ENCODE measurements at places on chromosomes 5 and 9. TPM values are rescaled to one million over a fixed set of nuclear protein-coding genes. Genes with fewer than 3 reads are reported as not detected.

DNA sequence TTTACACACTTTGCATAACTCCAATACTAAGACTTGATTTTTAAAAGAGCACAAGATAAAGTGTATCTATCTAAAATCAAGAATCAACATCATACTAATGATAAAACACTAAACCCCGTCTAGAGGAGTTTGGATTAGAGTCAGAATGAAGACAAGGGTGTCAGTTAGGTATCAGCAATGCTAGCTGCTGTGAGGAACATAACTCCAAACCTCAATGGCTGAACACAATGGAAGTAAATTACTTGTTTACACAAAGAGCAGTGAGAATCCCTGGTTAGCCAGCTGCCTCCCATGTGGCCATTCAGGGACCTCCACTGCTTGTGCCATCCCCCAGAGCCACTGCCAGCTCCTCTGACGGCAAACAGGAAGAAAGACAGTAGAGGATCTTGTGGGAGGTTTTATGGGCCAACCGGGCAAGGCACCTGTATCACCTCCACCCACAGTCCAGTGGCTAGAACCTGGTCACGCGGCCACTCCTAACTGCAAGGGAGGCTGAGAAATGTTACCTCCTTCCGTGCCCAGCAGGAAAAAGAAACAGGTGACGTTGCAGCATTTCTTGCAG lies 24.0 kb upstream of the GRHPR start:
- DNase-seq, result no peak

COL23A1 gene
- 0.07 TPM for total RNA-seq

DNA sequence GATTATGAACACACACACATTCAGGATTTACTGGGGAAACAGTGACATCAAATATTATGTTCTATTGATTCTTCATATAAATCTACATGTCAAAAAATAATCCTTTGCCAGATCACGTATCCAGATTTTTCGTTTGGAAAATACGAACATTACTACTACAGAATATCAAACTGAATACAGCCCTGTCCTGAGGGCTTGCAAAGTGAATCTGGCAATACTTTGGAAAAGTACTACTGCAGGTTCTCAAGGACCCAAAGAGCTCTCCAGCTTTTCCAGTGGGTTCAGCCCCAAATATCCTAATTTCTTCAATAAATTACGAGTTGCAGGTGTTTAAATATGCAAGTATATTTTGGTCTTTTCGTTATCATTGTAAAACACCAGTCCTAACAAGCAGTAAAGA lies 411 bp upstream of the NDUFS4 start:
- no peak for DNase-seq

DNA sequence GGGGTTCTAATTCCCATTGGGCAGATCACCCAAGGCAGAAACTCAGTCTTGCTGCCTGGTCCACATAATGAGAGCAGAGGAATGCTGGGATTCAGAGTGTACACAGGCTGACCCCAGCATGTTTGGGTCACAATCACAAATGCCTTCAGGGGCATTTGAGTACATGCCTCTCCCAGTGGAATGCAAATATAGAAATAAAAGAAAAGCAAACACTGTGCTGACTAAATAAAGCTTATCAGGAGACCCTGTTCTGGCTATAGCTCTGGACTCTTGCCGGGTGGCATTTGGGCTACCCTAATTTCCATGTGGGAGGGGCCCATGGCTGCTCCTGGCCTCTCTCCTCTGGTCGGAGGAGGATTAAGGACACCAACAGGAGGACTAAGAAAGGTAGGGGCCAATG lies 121.4 kb downstream of the DOCK8 start:
- DNase-seq, result no peak

DNA sequence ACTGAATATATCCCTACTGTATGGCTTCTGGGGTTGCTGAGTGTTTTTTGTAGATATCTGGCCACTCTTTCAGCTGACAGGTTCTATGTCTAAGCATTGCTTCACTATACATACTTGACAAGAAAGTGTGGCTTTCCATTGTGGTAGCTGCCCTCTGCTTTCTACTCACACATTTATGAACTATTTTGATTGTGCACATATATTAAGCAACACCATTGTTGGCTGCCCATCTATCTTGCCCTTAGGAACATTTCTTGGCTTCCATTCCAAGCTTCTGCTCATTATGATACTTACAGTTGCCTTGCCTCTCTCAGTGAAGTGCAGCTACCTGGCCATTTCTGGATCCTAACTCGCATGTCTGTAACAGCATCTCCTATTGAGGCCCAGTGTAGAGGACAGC lies 153.6 kb upstream of the MOCS2 start:
- no peak for DNase-seq

HRH2 gene
- total RNA-seq, result 8.7 TPM

DNA sequence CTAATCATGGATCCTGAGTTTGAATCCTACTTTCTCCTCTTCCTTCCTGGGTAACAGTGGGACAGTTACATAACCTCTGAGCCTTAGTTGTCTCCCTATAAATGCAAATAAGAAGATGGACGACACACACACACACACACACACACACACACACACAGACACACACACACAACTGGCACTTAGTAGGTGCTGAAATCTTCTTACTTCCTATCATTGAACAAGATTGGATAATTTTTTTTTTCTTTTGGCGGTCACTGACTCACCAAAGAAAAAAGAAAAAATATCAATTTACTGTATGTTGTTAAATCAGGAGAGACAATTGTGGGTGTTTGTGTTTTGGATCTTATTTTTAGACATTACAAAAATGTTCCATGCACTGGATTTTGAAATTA lies 28.4 kb upstream of the TNFSF8 start:
- no peak for DNase-seq

DNA sequence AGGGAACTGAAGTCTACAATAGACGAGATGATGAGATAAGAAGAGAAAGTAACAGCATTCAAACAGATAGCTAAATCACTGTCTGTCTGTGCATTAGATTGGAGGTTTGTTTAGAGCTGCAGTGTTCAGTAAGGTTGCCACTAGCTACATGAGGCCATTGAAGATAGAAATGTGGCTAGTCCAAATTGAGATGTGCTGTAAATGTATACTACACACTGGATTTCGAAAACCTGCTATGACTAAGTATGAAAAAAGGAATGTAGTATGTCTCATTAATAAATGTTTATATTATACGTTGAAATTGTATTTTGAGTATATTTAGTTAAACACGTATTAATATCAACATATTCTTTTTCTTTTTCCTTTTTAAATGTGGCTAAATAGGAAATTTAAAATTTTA lies 142.1 kb downstream of the XRCC4 start:
- no peak for DNase-seq

GRCh38 chr9:75997206-75997605 lies 106.7 kb downstream of the PCSK5 start:
- DNase-seq, result no peak

AK1 gene
- 11.8 TPM for total RNA-seq

B4GALT1 gene
- 42.8 TPM for total RNA-seq

DNA sequence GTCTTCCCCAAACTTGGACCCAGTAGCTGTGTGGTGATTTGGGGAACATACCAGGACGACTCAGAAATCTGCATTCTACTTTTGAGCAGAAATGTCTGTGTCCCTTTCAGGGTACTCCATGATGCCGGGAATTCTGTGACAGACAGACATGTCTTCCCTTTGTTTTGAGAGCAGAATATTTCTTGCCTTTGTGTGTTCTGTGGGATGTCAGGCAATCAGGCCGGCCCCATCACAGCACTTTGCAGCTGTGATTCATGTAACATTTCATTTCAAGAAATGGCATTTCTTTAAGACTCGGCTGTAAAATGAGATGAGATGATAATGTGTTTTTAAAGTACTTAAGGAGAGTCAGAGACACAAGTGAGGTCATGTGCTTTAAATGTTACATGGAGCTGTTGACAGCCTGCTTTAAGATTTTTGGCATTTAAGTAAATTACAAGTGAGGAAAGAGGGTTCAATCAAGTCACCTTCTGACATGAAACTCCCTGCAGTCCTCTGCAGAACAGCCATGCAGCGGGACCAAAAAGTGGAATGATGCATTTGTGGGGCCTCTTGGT lies 98.7 kb downstream of the SLC28A3 start:
- no peak for DNase-seq

HK3 gene
- total RNA-seq, result not detected

PKD2L2 gene
- not detected for total RNA-seq

PCDHGA8 gene
- not detected for total RNA-seq

DNA sequence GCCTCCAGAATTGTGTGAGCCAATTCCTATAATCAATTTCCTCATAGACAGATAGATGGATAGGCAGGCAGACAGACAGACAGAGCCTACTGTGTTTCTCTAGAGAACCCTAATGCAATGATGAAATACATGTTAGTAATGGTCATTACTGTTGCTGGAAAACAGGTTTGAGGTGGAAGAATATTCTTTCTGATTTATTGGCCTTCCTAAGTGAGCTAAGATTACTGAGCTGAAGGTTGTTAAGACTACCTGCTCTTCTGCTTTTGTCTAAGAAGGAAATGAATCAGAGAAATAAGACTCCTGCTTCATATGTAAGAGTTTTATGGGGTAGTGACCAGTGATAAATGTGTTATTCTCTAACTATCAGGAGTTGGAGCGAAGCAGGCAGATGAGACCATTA lies 219.9 kb downstream of the ELAVL2 start:
- no peak for DNase-seq

- no peak for DNase-seq
These were observed 70.1 kb upstream of the NXNL2 start for GRCh38 chr9:88464851-88465250.

DNA sequence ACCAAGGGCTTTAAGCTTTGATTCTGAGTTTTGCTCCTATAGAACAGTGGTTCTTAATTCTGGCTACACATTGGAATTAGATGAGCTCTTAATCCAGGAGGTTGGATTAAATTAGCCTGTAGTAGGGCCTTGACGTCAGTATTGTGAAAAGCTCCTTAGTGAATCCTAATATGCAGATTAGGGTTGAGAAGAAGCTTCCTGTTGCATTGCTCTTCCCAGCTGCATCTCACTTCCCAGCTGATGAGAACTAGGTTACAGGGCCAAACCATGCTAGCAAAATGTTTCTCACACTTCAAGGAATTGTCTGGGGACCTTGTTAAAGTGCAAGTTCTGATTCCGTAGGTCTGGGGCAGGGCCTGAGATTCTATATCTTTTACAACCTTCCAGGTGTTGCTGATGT lies 300.0 kb downstream of the ZSWIM6 start:
- no peak for DNase-seq

C6 gene
- not detected for total RNA-seq

- DNase-seq, result no peak
These were observed 68.8 kb downstream of the C9orf50 start for GRCh38 chr9:129552064-129552463.

ADAMTS6 gene
- 0.86 TPM for total RNA-seq

DNA sequence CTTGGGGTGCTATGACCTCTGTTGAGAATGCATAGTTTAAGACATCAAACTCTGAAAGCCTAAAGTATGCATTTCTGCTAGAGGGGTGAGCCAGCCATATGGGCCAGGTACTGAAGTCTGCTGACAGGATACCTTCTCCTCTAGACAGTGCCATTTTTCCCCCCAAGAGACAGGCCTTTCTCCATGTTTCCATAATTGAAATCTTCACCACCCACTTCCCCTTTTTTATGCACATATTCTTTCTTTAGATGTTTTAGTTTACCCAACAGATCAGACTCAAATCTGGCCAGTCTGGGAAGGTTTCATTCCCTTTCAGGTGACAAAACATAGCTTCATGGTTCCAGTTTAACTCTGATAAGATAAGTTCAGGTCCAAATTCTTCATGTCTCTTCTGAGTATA lies 212.8 kb downstream of the ADCY2 start:
- no peak for DNase-seq

DNA sequence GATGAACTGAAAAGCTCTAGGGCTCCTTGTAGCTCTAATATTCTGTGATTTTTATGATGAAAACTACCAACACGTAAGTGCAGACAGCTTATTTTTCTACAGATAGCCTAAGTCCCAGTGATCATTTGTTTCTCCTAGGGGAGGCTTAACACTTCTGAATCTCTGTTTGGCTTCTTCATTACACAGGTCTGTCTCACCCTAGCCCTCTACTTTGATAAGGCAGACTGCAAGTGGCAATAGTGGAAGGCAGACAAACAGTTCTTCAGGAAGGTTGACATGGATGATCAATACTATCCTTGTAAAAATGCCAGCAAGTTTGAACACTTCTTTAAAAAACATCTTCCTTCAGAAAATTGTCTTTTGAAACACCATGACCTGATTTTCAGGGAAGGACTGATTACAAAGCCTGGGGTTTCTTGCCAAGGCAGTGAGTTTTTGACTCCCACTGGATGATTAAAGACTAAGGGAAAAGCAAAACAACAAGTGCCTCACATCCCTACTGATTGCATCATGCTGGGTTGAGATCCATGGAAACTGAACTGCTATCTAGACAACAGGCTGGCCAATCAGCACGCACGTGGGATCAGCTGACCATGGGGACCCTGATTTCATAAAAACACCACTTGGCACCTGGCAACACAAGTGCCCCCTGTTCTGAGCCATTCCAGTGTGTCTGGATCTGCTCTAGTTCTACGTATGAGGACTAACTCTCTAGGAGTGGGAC lies 212.2 kb downstream of the SMARCA2 start:
- DNase-seq, result no peak

- DNase-seq, result no peak
These were observed 235.5 kb upstream of the TRIM32 start for GRCh38 chr9:116451500-116452115.

C5orf63 gene
- 9.4 TPM for total RNA-seq

- DNase-seq, result no peak
These were observed 23.9 kb upstream of the ANKRD55 start for GRCh38 chr5:56257010-56257409.

DNA sequence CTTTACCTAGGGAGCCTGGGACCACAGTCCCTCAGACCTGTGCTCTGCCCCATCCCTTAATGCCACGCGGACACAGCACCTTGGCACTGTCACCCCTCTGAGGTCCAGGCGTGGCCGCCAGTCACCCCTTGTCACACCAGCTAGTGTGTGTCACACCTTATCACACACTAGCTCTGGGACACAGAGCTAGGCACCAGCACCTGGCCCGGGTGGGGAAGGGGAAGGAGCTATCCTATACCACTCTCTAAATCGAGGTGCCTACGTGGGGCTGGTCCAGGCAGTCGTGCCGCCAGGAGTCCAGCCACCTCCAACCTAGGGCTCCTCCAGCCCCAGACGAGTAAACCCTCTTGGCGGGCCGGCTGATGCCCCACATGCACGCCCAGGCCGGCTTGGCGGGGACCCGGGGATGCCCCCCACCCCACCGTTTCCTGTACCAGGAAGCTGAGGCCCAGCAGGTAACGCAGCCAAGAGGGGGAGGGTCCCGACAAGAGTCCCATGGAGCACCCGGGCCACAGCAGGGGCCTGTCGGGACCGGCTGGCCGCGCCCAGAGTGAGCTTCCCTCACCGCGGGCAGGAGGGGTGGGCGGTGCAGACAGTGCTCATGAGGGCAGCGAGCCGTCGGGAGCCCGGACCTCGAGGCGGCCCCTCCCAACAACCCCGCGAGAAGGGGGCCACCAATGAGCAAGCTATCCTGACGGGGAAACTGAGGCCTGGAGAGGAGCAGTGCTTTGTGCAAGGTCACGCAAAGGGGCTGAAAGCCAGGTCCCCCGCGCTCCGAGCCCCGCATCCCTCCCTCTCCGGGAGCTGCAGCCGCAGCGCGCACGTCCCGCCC lies 550 bp downstream of the CORO2A start:
- peak; percentile 61 for DNase-seq

SLC34A1 gene
- not detected for total RNA-seq

PCDHB4 gene
- not detected for total RNA-seq

Data from activated naive CD4-positive, alpha-beta T cell treated with anti-CD3 and anti-CD28 coated beads for 36 hours (primary cell).